ENCODE measurements at places on chromosomes 7 and 10. TPM values are rescaled to one million over a fixed set of nuclear protein-coding genes. Genes with fewer than 3 reads are reported as not detected.

DNA sequence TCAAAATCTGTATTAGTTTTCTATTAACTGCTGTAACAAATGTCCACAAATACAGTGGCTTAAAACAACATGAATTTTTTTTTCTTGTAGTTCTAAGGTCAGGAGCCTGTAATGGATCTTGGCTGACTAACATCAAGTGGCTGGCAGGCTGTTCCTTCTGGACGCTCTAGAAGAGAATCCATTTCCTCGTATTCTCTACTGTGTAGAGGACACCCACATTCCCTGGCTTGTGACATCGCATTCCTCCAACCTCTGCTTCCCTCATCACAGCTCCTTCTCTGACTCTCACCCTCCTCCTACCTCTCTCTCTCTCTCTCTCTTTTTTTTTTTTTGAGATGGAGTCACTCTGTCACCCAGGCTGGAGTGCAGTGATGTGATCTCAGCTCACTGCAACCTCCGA lies 4.8 kb upstream of the CALHM1 start:
- H3K27me3 ChIP-seq: no peaks in the 10 kb centered on the region
- no peaks in the 10 kb centered on the region for H3K36me3 ChIP-seq
- no peak overlapping the region for H3K4me3 ChIP-seq
- no peaks in the 10 kb centered on the region for H3K4me1 ChIP-seq
- no peak overlapping the region for H3K27ac ChIP-seq

GRCh38 chr7:106425017-106425719 lies 140.4 kb upstream of the NAMPT start:
- peak overlapping the region; percentile 80 for H3K4me3 ChIP-seq
- DNase-seq: peak; percentile 96
- peaks cover 3% of the 10 kb centered on the region for H3K27me3 ChIP-seq
- H3K27ac ChIP-seq: peak overlapping the region; percentile 99
- peaks cover 13% of the 10 kb centered on the region for H3K36me3 ChIP-seq
- peaks cover 86% of the 10 kb centered on the region for H3K4me1 ChIP-seq

GRCh38 chr7:98779800-98780587 lies 89.8 kb downstream of the TMEM130 start:
- H3K36me3 ChIP-seq: no peaks in the 10 kb centered on the region
- H3K27me3 ChIP-seq: no peaks in the 10 kb centered on the region
- no peak for DNase-seq
- no peaks in the 10 kb centered on the region for H3K4me1 ChIP-seq
- no peak overlapping the region for H3K4me3 ChIP-seq
- H3K27ac ChIP-seq: no peak overlapping the region

GRCh38 chr10:71431239-71432100 lies 34.8 kb downstream of the CDH23 start:
- H3K27ac ChIP-seq: no peak overlapping the region
- no peak overlapping the region for H3K4me3 ChIP-seq
- peaks cover 2% of the 10 kb centered on the region for H3K27me3 ChIP-seq

DNA sequence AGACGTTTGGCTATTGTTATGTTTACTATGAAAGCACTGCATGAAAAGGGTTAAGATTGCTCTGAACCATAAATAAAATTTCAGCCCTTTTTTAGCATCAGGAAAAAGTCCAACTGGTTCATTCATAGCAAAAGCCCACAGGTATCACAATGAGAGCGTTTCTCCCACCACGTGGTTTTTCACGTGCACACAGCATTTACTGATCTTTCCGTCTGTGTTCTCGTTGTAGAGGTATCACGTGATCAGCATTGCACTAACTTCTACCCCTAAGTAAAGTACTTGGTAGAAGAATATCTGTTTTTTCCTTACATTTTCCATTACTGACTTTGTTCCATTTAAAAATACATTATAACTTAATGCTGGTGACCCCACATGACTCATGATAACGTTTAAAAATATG lies 17.8 kb upstream of the CCDC3 start:
- no peak overlapping the region for H3K27ac ChIP-seq
- no peak overlapping the region for H3K4me3 ChIP-seq
- no peaks in the 10 kb centered on the region for H3K4me1 ChIP-seq

GRCh38 chr7:156554488-156554887 lies 86.1 kb upstream of the RNF32 start:
- DNase-seq: no peak
- H3K36me3 ChIP-seq: no peaks in the 10 kb centered on the region
- no peak overlapping the region for H3K27ac ChIP-seq
- H3K4me3 ChIP-seq: no peak overlapping the region

DNA sequence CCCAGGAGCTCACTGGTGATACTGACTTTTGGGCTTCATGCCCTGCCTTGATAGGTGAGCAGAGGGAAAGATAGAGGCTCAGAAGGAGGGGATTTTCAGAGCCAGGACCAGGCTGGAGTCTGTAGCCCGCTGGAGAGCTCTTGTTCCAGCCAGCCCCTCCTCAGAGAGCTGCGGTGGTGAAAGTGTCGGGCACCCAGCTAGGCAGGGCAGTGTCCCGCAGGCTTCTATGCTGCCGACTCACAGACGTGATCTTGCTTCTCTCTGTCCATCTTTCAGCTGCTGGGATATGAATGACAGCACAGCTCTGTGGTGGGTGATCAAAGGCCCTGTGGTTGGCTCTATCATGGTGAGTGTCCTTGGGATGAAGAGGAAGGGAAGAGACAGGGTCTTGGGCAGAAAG lies 35.2 kb downstream of the ADCYAP1R1 start:
- no peaks in the 10 kb centered on the region for H3K36me3 ChIP-seq
- H3K27me3 ChIP-seq: peaks cover 6% of the 10 kb centered on the region
- H3K4me1 ChIP-seq: no peaks in the 10 kb centered on the region
- H3K4me3 ChIP-seq: no peak overlapping the region
- DNase-seq: no peak

DNA sequence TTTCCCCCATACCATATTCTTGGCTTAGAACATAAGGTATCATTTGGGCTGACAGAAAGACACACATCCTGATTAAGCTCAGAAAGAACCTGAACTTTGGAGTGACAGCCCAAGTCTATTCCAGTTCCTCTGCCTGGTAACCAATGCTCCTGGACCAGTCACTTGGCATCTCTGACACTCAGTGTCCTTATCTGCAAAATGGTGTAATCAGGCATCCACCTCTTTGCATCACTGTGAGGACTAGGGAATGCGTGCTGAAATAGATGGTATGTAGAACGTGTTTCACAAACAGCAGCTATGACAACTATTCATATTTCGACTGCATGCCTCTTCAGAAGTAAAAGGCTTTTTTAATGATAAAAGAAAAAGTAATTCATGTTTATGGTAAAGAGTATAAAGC lies 26.2 kb upstream of the PIK3AP1 start:
- no peak overlapping the region for H3K27ac ChIP-seq
- no peaks in the 10 kb centered on the region for H3K36me3 ChIP-seq
- no peak for DNase-seq
- no peak overlapping the region for H3K4me3 ChIP-seq
- no peaks in the 10 kb centered on the region for H3K27me3 ChIP-seq

GRCh38 chr10:43036481-43037428 lies 40.1 kb upstream of the RET start:
- DNase-seq: no peak
- no peaks in the 10 kb centered on the region for H3K27me3 ChIP-seq
- no peaks in the 10 kb centered on the region for H3K36me3 ChIP-seq
- H3K4me1 ChIP-seq: peaks cover 2% of the 10 kb centered on the region
- no peak overlapping the region for H3K4me3 ChIP-seq
- no peak overlapping the region for H3K27ac ChIP-seq

- H3K36me3 ChIP-seq: no peaks in the 10 kb centered on the region
- H3K27ac ChIP-seq: no peak within 1 kb of the TSS
- no peak within 1 kb of the TSS for H3K4me3 ChIP-seq
- no peak for DNase-seq
Observed at GRCh38 chr7:50564640-50565558, at the start of gene DDC. Gene DDC (minus strand): TSS chr7:50565405. CDS start chr7:50544085, 21,320 bp downstream.

DNA sequence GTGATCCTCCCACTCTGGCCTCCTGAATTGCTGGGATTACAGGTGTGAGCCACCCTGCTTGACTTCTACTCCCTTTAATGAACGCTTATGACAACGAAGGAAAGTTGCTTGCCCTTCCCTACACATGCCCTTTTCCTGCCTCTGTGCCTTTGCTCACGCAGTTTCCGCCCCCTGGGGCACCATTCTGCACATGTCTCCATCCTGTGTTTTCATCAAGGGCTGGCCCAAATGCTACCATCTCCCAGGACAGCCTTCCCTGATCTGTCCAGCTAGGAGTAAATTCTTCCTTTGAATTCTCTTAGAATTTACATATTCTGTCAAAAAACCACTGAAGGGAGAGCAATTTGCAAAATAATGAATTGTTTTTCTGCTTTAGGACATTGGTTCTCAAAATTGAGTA lies 50.0 kb upstream of the KMT2C start:
- H3K27me3 ChIP-seq: no peaks in the 10 kb centered on the region
- no peak overlapping the region for H3K4me3 ChIP-seq
- H3K36me3 ChIP-seq: no peaks in the 10 kb centered on the region
- no peak for DNase-seq
- no peaks in the 10 kb centered on the region for H3K4me1 ChIP-seq

DNA sequence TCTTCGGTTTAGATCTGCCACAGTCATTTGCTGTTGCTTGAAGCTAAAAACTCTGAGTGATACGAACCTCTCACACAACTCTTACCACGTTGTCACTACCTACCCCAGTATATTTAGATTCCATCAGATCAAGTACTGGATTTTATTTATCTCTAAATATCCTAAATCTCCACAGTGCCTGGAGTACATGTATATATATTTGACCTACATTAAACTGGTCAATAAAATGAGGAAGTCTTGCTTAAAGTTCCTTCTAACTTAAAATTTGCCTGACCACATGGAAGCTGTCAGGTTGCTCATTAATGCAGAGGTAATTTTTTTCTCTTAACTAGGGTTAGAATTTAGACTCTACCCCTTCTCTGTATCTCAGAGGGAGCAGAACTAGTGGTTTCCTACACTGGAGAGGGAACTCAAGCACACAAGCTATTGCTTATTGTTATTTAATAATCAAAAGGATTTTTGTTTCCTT lies 3.1 kb upstream of the MACC1 start:
- no peak for DNase-seq
- no peaks in the 10 kb centered on the region for H3K4me1 ChIP-seq

- H3K27ac ChIP-seq: no peak overlapping the region
- H3K36me3 ChIP-seq: no peaks in the 10 kb centered on the region
- no peak for DNase-seq
Observed at GRCh38 chr10:117047947-117048346, 43.0 kb upstream of the SHTN1 start.

GRCh38 chr10:45204954-45205775 lies 110.2 kb downstream of the OR13A1 start:
- DNase-seq: no peak
- H3K27ac ChIP-seq: no peak overlapping the region
- no peak overlapping the region for H3K4me3 ChIP-seq

DNA sequence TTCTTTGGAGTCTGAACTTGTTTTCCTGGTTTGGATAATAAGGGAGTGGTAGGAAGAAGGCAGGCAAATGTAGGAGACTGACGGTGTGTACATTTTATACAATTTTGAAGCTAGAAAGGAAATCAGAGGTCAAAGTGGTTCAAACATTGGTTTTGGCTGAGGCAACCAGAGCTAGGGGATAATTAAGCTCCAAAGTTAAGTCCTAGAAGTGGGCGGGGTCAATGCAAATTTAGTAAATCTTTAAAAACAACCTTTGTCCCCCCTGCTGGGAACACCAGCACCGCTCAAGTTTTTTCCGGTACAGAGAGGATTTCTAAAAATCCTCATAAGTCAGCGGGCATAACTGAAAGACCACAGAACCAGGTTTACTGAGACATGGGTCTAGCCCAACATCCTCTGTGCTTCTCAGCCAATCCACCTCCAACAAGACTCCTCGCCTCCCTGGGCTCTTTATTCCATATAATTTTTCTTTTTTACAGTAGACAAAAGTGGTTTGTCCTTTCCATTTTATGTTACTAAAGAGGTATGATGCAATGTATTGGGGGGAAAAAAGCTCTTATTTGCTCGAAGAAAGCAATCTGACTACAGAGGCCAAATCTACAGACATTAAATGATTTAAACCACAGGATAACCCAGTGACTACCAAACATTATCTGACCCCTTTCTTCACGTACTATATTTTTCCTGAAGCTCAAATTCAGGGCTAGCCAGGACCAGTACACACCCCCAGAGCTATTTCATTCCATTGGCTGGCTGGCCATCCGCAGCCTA lies 1.6 kb downstream of the GLUD1 start:
- no peaks in the 10 kb centered on the region for H3K27me3 ChIP-seq
- H3K4me1 ChIP-seq: peaks cover 46% of the 10 kb centered on the region
- H3K36me3 ChIP-seq: peaks cover 27% of the 10 kb centered on the region
- peak; percentile 67 for DNase-seq
- peak overlapping the region; percentile 92 for H3K27ac ChIP-seq

- no peaks in the 10 kb centered on the region for H3K4me1 ChIP-seq
- DNase-seq: no peak
- no peak overlapping the region for H3K4me3 ChIP-seq
- no peaks in the 10 kb centered on the region for H3K27me3 ChIP-seq
Observed at GRCh38 chr10:67934336-67934735, 49.9 kb downstream of the SIRT1 start.

- no peaks in the 10 kb centered on the region for H3K36me3 ChIP-seq
- H3K27me3 ChIP-seq: peaks cover 18% of the 10 kb centered on the region
- DNase-seq: no peak
- H3K4me3 ChIP-seq: no peak overlapping the region
Observed at GRCh38 chr10:29314726-29315125, 25.9 kb downstream of the LYZL1 start.

- peak within 1 kb of the TSS; percentile 55 for H3K4me3 ChIP-seq
- peaks cover 10% of the 10 kb centered on the region for H3K4me1 ChIP-seq
- peaks cover 42% of the 10 kb centered on the region for H3K27me3 ChIP-seq
Observed at GRCh38 chr7:116499168-116500077, at the start of gene CAV2. Gene CAV2 (plus strand): TSS chr7:116499738. CDS start chr7:116499782, 44 bp downstream.

GRCh38 chr7:138125119-138125518 lies 48.9 kb downstream of the AKR1D1 start:
- H3K4me3 ChIP-seq: no peak overlapping the region
- no peaks in the 10 kb centered on the region for H3K4me1 ChIP-seq
- no peak overlapping the region for H3K27ac ChIP-seq
- no peaks in the 10 kb centered on the region for H3K36me3 ChIP-seq

DNA sequence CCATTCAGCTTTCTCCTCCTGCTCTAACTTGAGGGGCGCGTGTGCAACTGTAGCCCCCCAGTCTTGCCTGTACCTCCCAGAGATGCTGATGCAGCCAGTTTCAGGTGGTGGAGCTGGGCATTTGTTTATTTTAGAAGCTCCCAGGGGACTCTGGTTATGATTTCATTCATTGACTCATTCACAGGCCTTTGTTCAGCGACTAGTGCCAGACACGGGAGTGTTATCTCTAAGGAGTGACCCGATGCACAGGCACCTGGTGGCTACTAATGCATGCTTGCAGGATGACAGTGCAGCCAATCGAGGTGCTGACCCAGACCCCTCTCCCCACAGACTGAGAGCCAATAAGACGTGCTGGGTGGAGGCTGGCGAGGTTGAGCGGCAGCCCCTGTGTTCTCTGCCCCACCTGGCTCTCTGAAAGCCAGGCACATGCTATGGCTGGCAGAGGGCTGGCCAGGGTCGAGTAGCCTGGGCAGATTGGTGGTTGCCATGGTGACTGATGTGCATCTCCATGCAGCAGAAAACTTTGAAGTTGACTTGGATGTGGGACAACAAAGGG lies 19.7 kb upstream of the SLC18A2 start:
- no peaks in the 10 kb centered on the region for H3K4me1 ChIP-seq
- peaks cover 17% of the 10 kb centered on the region for H3K27me3 ChIP-seq
- DNase-seq: no peak
- no peak overlapping the region for H3K27ac ChIP-seq

GRCh38 chr10:88070080-88070880 lies 206.9 kb downstream of the PTEN start:
- H3K36me3 ChIP-seq: no peaks in the 10 kb centered on the region
- H3K4me3 ChIP-seq: no peak overlapping the region
- peaks cover 2% of the 10 kb centered on the region for H3K27me3 ChIP-seq

The KIF20B gene
- total RNA-seq: 70.3 TPM

The ZNF736 gene
- total RNA-seq: 24.0 TPM

The TMEM184A gene
- not detected for total RNA-seq

The EIF4EBP2 gene
- total RNA-seq: 20.0 TPM

The C10orf105 gene
- 0.32 TPM for total RNA-seq

The ANLN gene
- 62.4 TPM for total RNA-seq

The CRPPA gene
- 0.37 TPM for total RNA-seq

The ZNF853 gene
- total RNA-seq: 0.69 TPM

Measured in activated naive CD4-positive, alpha-beta T cell treated with anti-CD3 and anti-CD28 coated beads for 36 hours (primary cell).